ENCODE measurements at places on chromosomes 12 and 14.

GRCh38 chr14:50345846-50346422 lies 33.8 kb downstream of the DMAC2L start:
- no peak for DNase-seq

- DNase-seq = no peak
Observed at GRCh38 chr12:84702001-84702400, 210.6 kb downstream of the SLC6A15 start.

- DNase-seq = no peak
Observed at GRCh38 chr14:63715360-63715759, 12.5 kb downstream of the SGPP1 start.

DNA sequence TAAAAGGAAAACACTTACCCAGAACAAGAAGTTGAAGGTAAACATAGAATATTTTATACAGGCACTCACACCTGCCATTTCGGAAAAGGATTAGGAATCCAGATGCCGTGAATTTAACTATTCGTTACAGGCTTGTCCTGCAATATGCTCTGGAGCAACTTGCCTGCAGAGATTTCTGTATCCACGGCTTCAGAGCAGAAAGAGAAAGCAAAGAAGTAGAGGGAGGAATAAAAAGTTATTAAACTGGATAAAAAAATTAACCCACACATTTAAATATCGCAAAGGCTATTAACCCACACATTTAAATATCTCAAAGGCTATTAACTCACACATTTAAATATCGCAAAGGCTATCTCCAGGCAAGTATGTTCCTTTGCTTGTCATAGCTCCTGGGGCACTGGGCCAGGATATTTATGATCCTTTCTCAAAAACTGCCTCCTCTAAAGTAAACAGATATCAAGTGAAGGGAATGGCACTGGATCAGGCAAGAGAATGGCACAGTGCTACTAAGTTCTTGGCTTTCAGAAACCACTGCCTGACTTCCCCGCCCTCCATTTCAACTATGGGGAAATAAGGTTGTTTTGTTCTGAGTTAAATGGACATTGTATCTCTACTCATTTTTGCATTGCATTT lies at the start of gene TSPAN8:
TSPAN8 (minus strand) TSS at position 399 of the 633 bp plus-strand sequence; CDS start at position 78, 321 bp downstream.
- no peak for DNase-seq

DNA sequence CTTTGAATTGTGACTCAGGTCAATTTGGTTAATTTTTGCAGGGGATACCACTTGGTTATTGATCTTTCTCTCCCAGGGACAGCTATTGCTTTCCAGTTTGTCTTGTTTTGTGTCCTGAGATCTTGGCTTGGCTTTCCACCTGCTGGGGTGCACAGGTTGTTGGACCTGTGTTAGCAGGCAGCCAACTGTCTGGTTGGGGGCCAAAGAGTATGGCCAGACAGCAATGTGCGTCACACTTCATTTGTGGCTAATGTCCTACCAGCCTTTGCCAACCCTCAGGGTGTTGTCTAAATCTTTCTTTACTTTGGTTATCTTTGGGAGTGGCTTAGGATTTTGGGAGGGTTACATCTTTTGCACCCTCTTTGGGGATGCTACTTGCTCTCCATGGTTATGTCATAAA lies 494.9 kb upstream of the ATP2B1 start:
- DNase-seq = no peak

GRCh38 chr14:51847489-51847796 lies 13.0 kb upstream of the GNG2 start:
- no peak for DNase-seq

DNA sequence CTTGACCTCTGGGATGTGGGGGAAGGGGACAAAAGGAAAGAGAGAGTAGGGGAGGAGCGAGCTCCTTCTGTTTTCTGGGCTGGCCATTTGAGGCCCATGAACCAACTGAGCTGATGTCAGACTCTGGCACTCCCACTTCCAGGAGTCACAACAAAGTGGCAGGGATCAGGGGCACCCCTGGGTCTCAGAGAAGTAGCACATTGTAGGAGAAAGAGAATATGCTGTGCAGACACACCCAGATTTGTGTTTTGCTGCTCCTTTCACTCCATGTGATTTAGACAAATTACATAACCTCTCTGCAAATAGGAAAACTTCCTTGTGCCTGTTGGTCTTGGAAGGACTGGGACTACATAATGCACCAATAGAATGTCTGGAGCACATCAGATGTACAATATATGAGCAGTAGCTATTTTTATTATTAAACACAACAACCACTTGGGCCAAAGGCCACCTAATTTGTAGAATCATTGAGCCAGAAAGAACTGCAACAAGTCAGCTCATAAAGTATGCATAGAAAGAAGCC lies 265.5 kb downstream of the ZFP36L1 start:
- DNase-seq = no peak

- DNase-seq = no peak
Observed at GRCh38 chr12:88227871-88228270, 85.8 kb downstream of the TMTC3 start.

DNA sequence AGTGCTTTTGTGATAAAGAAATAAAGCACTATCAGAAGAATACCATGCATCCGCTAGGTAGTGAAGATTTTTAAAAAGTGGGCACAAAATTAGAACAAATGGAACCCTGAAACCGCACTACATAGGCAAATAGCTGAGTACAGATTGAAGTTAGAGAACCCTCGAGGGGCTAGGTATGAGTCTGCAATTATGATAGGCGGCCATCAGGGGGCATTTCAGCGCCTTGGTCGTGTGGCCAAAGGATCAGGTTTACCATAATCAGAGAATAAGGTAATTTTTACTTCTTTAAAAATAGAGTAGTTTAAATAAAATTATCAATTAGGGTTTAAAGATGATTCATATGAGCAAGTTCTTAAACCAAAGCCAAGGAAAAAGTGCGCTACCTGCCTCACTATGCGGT lies 129.8 kb downstream of the TMX1 start:
- no peak for DNase-seq
